ENCODE measurements at places on chromosomes 6 and 20. TPM values are rescaled to one million over a fixed set of nuclear protein-coding genes. Genes with fewer than 3 reads are reported as not detected.

GRCh38 chr6:144059139-144059538, 36.2 kb downstream of the SF3B5 start:
- no peak overlapping the region for H3K4me3 ChIP-seq
- no peaks in the 10 kb centered on the region for H3K36me3 ChIP-seq
- no peaks in the 10 kb centered on the region for H3K4me1 ChIP-seq
- H3K27me3 ChIP-seq = no peaks in the 10 kb centered on the region
- H3K27ac ChIP-seq = no peak overlapping the region

DNA sequence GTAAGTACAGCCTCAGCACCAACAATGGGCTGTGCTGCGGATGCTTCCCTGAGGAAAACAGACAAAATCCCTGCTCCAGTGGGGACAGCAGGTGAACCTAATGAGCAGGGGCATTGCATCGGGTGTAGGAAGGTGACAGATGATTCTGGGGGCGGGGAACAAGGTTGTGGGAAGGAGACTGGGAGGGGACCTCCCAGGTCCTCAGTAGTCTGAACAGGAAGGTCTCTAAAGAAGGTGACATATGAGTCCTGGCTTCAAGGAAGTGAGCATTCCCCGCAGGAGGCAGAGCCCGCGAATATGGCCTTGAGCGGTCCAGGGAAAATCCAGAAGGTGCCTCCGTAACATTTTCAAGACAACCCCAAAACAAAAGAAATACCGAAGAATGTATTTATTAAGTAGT, 19.4 kb downstream of the ULBP1 start:
- no peak for DNase-seq
- no peaks in the 10 kb centered on the region for H3K4me1 ChIP-seq
- no peak overlapping the region for H3K4me3 ChIP-seq
- no peak overlapping the region for H3K27ac ChIP-seq

GRCh38 chr6:128885381-128885780, 2.4 kb downstream of the LAMA2 start:
- H3K27me3 ChIP-seq = no peaks in the 10 kb centered on the region
- peak overlapping the region; percentile 14 for H3K4me3 ChIP-seq
- no peaks in the 10 kb centered on the region for H3K4me1 ChIP-seq
- DNase-seq = no peak

DNA sequence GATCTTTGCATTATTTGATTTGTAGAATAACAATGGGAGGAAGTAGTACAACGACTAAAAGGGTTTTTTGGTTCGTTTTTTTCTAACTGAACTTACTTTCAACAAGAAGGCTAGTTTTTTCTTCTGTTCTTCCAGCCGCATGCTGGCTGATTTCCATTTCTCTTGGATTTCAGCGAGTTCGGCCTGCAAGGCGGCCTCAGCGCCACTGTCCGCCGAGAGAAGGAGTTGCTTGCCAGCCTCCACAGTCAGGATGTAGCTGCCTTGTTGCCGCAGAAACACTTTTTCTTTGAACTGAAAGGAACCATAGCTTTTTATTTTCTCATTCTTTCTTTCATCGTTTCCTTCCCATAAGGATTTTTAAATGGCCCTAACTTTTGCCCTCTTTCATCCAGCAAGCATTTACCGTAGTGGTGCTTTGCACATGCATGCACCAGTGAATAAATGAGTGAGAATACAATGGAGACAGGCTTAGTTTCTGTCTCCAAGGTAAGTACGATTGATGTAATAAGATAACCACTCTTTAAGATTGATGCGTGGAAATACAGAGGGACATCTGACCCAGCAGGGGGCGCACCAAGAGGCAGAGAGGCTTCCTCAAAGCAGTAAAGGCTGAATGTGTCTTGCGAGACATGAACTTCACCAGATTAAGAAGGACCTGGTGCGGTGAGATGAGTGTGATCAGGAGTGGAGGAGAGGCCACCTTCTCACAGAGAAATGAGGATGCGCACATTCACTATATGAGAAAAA, 398.8 kb downstream of the ESR1 start:
- no peaks in the 10 kb centered on the region for H3K36me3 ChIP-seq
- H3K4me3 ChIP-seq = no peak overlapping the region
- H3K27me3 ChIP-seq = no peaks in the 10 kb centered on the region
- H3K4me1 ChIP-seq = no peaks in the 10 kb centered on the region

DNA sequence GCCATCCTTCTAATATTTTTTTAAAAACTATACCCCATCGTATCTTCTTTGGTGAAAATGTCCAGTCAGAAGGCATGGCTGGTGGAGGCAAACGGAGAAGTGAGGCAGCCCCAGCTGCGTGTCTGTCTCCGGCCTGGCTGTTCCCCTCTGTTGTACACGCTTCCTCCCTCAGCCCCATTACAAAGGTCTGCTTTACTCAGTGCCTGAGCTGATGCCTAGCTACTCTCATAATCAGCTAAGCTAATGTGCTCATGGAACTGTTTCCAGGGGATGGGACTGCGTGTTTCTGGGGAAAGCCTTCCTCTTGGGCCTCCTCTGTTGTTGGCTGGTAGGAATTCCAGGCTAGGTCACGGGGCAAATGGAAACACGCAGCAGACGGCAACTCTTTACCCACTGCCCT, 67.3 kb downstream of the PPP1R3G start:
- H3K4me3 ChIP-seq = no peak overlapping the region
- H3K36me3 ChIP-seq = no peaks in the 10 kb centered on the region
- no peaks in the 10 kb centered on the region for H3K4me1 ChIP-seq
- H3K27me3 ChIP-seq = no peaks in the 10 kb centered on the region
- no peak for DNase-seq
- H3K27ac ChIP-seq = no peak overlapping the region

DNA sequence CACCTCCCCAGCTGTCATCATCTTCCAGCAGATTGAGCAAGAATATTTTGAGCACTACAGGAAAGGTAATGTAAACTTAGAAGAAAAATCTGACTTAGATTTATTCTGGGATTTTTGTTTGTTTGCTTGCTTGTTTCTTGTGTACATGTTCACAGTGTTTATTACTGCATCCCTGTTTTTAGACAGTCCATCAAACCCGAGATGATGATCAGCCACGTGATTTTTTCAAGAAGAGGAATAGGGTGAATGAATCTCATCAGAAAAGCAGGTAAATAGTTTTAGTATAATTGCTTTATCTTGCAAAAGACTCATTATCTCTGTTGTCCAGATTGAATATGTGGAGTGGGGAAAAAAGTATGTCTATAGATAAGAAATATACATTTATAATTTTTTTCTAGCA, 2.1 kb downstream of the FAM217B start:
- DNase-seq = no peak
- H3K36me3 ChIP-seq = no peaks in the 10 kb centered on the region
- no peak overlapping the region for H3K4me3 ChIP-seq
- peaks cover 7% of the 10 kb centered on the region for H3K4me1 ChIP-seq
- no peak overlapping the region for H3K27ac ChIP-seq

DNA sequence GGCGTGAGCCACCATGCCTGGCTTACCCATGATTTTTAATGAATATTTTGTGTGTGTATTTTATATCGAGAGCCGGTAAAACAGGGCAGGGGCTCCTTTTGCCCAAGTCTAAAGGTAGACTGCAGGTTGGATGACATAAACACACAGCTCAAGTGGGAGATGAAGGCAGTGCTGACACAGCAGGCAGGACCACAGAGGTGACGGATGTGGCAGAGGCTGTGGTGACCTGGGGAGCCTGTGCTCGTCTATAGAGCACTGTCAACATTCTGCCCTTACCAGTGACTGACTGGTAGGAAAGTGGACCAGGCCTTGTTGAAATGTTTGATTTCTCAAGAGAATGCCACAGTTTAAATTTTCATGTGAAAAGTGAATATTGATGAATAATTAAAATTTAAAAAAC, 137.5 kb downstream of the ZFP64 start:
- no peaks in the 10 kb centered on the region for H3K4me1 ChIP-seq
- no peaks in the 10 kb centered on the region for H3K27me3 ChIP-seq
- no peaks in the 10 kb centered on the region for H3K36me3 ChIP-seq
- no peak overlapping the region for H3K4me3 ChIP-seq
- no peak overlapping the region for H3K27ac ChIP-seq
- DNase-seq = no peak

GRCh38 chr20:4808872-4809271, 87.2 kb downstream of the PRND start:
- no peaks in the 10 kb centered on the region for H3K27me3 ChIP-seq
- H3K27ac ChIP-seq = peak overlapping the region; percentile 13
- no peak for DNase-seq

GRCh38 chr6:18178960-18179615, 23.9 kb downstream of the KDM1B start:
- no peaks in the 10 kb centered on the region for H3K4me1 ChIP-seq
- no peak overlapping the region for H3K27ac ChIP-seq
- no peaks in the 10 kb centered on the region for H3K36me3 ChIP-seq
- no peak overlapping the region for H3K4me3 ChIP-seq
- DNase-seq = no peak

- no peaks in the 10 kb centered on the region for H3K36me3 ChIP-seq
- no peak for DNase-seq
- H3K27me3 ChIP-seq = no peaks in the 10 kb centered on the region
- no peaks in the 10 kb centered on the region for H3K4me1 ChIP-seq
- peak overlapping the region; percentile 53 for H3K27ac ChIP-seq
Measured at GRCh38 chr6:158303210-158303731, 9.0 kb upstream of the TULP4 start.

DNA sequence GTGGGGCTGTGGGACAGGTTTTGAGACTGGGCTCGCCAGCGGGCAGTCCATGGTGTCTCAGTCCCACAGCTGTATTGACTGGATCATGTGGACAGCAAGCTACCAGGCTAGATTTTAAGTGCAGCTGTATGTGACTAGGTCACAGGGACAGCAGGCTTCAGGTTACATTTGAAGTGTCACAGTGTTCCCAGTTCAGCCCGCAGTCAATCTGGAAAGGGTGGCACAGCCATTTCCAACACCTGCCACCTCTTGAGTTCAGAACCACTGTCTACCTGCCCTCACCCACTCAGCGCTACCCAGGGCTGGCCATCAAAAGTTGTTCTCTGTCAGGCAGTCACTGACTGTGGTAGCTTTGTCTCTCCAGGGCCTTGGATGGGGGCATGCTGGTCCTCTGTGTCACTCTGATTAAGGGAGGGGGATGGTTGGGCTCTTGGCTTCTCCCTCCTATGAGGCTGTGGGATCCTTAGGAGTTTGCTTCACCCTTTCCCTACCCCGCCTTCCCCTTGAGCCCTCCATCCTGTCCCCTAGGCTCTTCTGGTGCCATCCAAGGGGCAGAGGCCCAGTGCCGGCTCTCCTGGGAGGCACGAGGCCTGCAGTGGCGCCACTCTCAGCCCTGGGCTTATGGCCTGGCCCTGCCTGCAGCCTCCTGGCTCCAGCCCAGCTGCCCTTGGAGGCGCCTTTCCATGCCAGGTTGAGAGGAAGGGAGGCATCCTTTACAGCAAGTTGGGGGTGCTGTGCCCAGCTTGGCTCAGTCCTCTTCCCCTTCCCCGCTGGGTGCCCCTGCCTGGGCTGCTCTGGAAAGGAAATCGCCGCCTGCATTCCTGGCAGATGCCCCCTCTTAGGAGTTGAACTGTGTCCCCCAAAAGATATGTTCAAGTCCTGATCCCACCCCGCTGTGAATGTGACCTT, 44.9 kb downstream of the PNLDC1 start:
- H3K4me3 ChIP-seq = no peak overlapping the region
- H3K36me3 ChIP-seq = no peaks in the 10 kb centered on the region
- DNase-seq = no peak
- H3K4me1 ChIP-seq = no peaks in the 10 kb centered on the region

DNA sequence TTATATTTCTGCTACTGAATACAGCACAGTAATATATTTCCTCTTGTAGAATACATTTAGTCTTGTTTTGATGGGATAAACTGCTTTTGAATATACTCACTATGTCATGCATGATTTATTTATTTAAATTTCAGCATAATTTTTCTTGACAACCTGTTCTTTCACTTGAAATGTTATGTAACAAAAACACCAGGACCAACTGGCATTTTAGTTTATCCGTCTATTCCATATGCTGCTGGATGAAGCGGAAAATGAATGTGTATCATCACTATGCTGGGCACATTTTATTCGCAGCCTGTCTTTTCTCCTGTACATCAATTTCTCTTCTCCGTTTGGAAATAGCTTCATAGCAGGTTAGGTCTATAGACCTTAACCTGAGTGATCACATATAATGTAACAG, 206.8 kb upstream of the PLCB4 start:
- H3K36me3 ChIP-seq = no peaks in the 10 kb centered on the region
- H3K27ac ChIP-seq = no peak overlapping the region
- no peak for DNase-seq
- H3K4me1 ChIP-seq = no peaks in the 10 kb centered on the region
- H3K27me3 ChIP-seq = no peaks in the 10 kb centered on the region

DNA sequence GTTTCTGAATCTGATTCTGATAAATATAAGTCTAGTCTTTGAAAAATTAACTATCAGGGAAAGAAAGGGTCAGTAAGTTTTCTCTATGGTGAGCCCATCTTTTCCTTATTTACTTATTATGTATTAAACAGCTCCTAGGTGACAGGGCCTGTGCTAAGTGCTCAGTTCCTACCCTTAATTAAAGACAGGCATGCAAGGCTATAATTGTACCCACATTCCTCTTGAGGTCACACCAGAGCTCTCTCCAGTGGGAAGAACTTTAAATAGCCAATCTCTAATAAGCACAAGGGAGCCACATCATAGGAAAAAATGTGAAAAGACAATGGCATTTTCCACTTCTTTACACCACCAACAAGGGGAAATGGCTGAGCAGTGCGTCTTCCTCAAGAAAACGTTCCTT, 421.8 kb upstream of the SLC35B3 start:
- no peak for DNase-seq
- H3K4me3 ChIP-seq = no peak overlapping the region
- no peaks in the 10 kb centered on the region for H3K4me1 ChIP-seq
- H3K27me3 ChIP-seq = no peaks in the 10 kb centered on the region
- H3K36me3 ChIP-seq = no peaks in the 10 kb centered on the region

GRCh38 chr6:167987396-167988153, 9.9 kb upstream of the KIF25 start:
- no peaks in the 10 kb centered on the region for H3K36me3 ChIP-seq
- no peaks in the 10 kb centered on the region for H3K27me3 ChIP-seq
- H3K4me3 ChIP-seq = no peak overlapping the region
- H3K4me1 ChIP-seq = no peaks in the 10 kb centered on the region
- H3K27ac ChIP-seq = no peak overlapping the region
- no peak for DNase-seq

DNA sequence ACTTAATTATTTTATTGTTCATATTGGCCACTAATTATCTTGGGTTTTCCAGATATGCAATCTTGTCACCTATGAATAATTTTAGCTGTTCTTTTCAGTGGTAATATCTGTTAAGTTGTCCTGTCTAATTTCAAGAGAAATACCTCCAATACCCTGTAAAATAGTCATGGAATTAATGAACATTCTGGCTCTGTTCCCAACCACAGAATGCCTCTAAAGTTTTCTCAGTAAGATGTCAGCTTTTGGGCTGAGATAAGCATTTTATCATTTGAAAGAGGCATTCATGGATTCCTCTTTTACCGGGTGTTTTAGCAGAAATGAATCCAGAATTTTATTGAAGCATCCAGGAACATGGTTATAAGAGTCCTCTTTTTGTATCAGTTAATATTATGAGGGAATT, 109.3 kb downstream of the WDR27 start:
- no peaks in the 10 kb centered on the region for H3K4me1 ChIP-seq

Gene PLAGL1
- 8.7 TPM for total RNA-seq

Gene SASH1
- 79.9 TPM for total RNA-seq

Gene SS18L1
- 0.51 TPM for total RNA-seq

Gene SLC26A8
- not detected for total RNA-seq

Gene DNAAF9
- total RNA-seq = 24.6 TPM

Gene SMPDL3A
- total RNA-seq = 18.7 TPM

Gene DAAM2
- 37.6 TPM for total RNA-seq

Gene OPRM1
- 0.14 TPM for total RNA-seq
